ENCODE measurements at places on chromosomes 2 and 18.

- DNase-seq: no peak
Observed at GRCh38 chr2:38123911-38124310, 48.0 kb upstream of the CYP1B1 start.

DNA sequence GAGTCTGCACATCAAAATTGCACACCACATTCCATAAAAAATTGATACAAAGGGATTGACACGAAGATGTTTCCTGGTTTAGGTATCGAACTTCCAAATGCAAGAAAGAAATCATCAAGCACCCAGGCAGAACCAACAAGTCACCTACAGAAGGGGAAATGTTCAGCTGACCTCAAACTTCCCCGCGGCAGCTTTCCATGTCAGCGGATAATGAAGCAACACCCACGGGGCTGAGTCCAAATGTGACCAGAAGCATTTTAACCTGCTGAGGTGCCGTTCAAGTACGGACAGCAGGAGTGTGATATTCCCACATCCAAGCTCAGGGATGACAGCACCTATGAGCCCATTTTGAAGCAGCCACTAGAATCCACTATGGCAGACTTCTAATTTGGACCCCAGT, 124.9 kb downstream of the GALNT14 start:
- no peak for DNase-seq

DNA sequence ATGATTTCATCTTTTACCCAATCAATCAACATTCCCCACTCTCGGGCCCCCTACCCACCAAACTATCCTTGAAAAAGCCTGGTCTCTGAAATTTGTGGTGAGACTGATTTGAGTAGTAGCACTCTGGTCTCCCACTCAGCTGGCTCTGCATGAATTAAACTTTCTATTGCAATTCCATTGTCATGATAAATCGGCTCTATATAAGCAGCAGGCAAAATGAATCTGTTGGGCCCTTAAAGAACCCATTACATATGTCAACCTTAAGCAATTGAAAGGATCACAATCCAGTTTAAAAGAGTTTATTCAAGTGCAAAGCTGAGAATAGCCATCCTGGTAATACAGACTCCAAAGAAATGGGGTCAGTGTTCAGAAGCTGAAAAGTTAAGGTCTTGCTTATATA, 68.2 kb downstream of the NEURL3 start:
- no peak for DNase-seq

GRCh38 chr2:120476141-120476540, 130.2 kb downstream of the INHBB start:
- no peak for DNase-seq

DNA sequence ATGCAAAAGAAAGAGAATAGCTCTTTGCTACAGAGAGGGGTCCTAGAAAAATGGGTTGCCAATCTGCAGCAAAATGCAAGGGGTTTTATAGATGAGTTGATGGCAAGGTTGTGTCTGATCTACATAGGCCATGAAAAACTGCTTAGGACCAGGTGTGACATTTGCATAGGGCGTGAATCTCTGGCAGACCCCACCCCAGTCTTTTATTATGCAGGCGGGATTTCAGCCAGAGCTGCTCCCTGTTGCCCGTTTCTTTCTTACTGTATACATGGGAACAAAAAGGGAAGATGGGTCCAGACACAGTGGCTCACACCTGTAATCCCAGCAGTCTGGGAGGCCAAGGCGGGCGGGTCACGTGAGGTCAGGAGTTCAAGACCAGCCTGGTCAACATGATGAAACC, 286.4 kb upstream of the LRRTM4 start:
- DNase-seq: no peak

GRCh38 chr2:170743530-170744239, 26.5 kb upstream of the ERICH2 start:
- DNase-seq: no peak

All from stimulated activated CD4-positive, alpha-beta T cell treated with anti-CD3 and anti-CD28 coated beads, Interleukin-12 subunit alpha, Interleukin-12 subunit beta, amount 100 ng/mL, for 24 hours (primary cell).